GM12892 (cell line): ENCODE measurements at places on chromosomes 12 and 14.

GRCh38 chr14:69886453-69887242 is 7.4 kb downstream of the SMOC1 start:
- no peak for DNase-seq

DNA sequence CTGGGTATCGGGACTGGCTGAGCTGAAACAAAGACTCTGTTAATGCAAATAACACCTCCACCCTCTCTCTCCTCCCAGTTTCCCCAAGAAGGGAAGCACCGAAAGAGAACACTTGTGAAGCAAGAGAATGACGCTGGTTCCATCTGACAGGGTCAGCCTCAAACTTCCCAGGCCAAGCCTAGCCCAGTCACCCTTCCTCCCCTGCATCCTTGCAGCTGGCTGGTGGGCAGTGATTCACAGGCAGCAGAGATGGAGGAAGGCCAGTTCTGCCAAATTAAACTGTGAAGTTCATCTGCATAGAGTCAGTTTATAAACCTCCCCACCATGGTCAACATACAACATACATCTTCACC is 2.8 kb downstream of the LRRC74A start:
- DNase-seq, result no peak

GRCh38 chr12:1865284-1865866 is 45.0 kb downstream of the LRTM2 start:
- no peak for DNase-seq

DNA sequence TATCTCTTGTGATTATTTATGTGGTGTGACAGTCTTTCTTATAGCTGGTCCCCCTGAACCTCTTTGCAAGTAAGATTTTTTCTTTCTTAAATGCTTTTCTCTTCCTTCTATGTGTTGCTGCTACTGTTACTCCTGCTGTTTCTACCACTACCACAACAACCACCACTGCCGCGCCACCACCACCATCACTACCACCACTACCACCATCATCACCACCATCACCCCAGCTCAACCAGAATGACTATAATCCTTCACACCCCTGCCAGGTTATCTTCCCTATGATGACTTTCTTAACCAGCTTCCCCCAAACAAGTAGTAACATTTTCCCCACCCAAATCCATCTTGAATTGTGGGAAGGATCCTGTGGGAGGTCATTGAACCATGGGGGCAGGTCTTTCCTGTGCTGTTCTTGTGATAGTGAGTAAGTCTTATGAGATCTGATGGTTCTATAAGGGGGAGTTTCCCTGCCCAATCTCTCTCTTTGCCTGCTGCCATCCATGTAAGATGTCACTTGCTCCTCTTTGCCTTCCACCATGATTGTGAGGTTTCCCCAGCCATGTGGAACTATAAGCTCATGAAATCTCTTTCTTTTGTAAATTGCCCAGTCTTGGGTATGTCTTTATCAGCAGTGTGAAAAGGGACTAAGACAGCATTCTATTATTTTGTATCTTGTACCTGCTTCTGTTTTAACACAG is 52.2 kb downstream of the CHST11 start:
- no peak for DNase-seq

DNA sequence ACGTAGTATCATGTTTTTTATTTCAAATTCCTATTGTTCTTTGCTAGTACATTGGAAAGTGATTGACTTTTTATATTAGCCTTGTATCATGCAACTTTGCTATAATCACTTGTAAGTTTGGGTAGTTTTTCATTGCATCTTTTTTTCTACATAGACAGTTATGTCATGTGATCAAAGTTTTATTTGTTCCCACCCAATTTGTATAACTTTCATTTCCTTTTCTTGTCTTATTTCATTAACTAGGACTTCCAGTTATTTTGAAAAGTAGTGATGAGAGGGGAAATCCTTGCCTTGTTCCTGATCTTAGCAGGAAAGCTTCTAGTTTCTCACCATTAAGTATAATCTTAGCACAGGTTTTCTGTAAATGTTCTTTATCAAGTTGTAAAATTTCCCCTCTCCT is 9.8 kb upstream of the KRT6A start:
- DNase-seq, result no peak

DNA sequence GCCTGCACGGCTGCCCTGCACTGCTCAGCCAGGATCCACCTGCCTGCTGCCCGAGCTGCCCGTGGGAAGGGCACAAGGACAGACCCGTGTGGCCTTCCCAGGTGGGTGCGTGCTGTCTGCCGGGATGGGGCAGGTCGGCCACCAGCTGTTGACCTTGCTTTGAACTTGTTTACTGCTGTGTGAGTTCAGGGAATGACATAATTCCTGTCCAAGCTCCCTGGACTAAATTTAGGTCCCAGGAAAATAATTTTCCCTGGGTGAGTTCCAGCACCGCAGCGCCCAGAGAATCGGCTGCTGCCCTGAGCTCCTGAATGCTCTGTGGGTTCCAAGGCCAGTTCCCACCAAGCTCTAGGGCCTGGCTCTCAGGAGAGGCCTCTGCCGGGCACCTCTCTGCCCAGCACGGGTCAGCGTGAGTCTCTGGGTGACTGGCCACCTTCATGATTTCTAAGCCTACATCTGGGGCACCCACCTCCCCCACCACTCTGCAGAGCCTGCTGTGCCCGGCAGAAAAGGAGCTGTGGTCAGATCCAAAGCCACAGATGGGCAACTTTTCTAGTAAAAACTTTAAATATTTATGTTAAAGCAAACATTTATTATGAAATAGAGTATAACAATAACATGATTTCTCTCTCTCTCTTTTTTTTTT is 27.2 kb upstream of the MLXIP start:
- no peak for DNase-seq

- no peak for DNase-seq
These were observed 17.7 kb upstream of the ANP32D start for GRCh38 chr12:48454667-48455066.

DNA sequence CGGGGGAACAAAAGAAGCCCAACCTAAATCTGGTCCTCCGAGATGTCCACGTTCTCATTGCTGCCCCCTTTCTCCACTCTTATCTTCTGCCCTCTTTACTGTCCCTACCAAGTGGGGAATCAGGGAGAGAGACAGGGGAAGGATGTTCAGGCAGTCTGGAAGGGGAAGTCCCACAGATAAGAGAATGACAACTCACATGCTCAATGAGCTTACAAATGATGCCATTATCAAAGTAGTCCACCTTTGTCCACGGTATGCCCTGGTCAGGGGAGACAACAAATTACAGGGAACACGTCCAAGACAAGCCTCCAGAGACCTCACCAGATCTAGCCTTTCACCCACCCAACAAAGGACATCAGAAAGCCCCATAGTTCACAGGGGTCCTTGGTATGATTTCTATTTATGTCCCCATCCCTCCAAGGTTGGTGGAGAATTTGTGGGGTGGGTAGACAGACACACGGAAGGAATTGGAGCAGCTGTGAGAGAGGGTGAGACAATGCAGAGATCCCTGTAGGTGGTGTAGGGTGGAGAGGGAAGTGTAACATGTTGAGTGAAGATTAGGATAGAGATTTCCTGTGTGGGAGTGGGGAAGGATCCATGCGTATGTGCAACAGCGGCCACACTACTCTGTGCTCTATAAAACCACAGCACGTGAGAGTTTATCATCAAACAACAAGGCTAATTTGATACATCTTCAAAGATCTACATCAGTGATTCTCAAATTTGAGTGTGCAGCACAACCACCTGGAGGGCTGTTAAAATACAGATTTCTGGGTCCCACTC is 10.7 kb downstream of the MYO1A start:
- DNase-seq, result no peak

GRCh38 chr14:79293482-79294177 is 917.7 kb downstream of the DIO2 start:
- DNase-seq, result no peak

GRCh38 chr12:131114271-131114670 is 160.6 kb downstream of the ADGRD1 start:
- DNase-seq, result no peak

- no peak for DNase-seq
These were observed 114.8 kb downstream of the RIMBP2 start for GRCh38 chr12:130601327-130601726.

DNA sequence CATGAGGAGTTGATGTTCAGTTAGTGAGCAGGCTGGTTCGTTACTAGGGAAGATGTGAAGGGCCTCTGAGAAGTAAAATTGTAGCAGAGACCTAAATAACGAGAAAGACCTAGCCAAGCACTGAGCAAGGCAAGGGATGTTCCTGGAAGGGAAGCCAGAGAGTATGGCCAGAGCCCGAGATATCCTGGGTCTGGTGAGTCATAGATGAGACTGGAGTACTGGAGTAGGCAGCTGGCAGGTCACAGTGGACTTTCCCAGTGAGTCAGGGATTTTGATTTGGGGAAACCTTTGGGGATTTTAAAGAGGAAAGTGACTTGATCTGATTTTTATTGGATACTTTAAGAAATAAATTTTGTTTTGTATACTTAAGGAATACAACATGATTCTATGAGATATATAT is 369.0 kb downstream of the DIO2 start:
- DNase-seq, result no peak

DNA sequence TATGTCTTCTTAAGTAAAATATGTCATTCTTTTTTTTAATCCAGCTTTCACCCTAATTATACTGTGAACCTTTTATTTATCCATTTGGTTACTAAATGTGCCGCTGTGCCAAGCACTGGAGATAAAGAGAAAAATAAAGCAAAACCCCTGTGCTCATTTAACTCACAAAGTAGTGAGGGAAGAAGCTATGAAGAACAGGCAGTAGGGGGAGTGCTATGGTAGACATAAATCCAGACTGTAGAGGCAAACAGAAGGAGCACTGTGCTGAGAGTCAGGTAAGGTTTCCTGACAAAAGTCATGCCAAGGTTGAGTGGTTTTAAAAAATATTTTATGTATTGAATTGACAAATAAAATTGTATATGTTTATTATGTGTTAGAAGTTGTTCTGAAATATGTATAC is 188.5 kb upstream of the SYT10 start:
- no peak for DNase-seq

DNA sequence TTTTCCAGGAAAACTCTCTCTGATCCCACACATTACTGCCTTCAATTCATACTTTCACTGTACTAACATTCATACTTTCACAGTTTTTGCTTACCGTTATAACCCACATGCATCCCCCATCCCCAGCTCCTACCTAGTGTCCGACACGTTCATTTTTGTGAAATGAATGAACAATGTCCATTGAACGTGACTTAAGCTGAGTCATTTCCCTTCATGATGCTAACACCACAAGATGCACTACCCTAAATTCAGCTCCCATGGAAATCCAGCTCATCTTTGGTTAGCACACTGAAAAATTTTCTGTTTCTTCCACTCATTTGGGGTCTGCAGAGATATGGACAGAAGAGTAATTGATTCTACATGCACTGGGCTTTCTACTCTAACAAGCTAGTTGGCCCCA is 84.7 kb downstream of the GALNT4 start:
- no peak for DNase-seq

- no peak for DNase-seq
These were observed 146.8 kb upstream of the RASSF8 start for GRCh38 chr12:25811656-25812126.

GRCh38 chr12:6630736-6631135 is 5.0 kb downstream of the LPAR5 start:
- DNase-seq, result no peak

GRCh38 chr12:80539029-80539428 is 95.0 kb downstream of the PTPRQ start:
- no peak for DNase-seq

DNA sequence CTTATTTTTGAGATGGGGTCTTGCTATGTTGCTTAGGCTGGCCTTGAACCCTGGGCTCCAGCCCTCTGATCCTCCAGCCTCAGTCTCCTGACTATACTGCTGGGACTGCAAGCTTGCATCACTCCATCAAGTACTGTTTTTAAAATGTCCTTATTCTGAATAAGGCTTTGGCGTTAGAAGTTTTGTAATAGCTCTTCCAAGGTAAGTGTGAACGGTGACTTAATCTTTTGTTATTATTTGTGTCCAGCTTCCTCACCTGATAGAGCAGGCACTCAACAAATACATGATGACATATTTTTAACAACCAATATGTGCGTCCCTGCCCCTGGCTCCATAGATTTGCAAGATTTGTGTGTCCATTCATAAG is 1.4 kb downstream of the C1RL start:
- DNase-seq, result no peak

GRCh38 chr14:77574446-77575115 is 41.9 kb downstream of the SPTLC2 start:
- DNase-seq, result no peak

GRCh38 chr14:73227812-73228781 is 9.2 kb upstream of the PAPLN start:
- no peak for DNase-seq

DNA sequence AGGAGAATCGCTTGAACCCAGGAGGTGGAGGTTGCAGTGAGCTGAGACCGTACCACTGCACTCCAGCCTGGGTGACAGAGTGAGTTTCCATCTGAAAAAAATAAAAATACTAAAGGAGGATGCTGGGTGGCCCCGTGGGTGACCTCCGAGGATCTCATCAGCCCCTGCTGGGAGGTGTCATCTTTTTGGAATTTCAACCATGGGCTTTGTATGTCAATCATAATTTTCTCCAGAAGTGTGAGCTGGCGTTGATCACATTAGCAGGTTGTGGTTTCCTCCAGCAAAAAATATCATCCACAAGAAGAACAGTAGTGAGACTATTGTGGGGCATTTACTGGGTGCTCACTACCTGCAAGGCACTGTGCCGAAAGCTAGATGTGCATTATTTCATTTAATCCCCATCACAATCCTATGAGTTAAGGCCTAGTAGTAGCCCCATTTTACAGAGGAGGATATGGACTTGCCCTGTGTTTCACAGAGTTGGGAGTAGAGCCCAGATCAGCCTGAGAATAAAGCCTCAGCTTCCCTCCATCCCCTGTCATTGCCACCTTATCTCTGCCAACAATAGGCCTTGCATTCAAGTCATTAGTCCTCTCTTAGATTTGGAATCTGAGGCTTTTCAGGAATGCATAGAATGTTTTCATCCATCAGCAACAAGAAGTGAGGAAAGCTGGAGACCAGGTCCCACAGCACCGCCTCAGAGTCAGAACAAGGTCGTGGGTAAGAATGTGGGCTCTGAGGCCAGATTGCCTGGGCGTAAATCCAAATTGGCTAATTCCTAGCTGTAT is 39.8 kb downstream of the SVOP start:
- DNase-seq, result no peak

DNA sequence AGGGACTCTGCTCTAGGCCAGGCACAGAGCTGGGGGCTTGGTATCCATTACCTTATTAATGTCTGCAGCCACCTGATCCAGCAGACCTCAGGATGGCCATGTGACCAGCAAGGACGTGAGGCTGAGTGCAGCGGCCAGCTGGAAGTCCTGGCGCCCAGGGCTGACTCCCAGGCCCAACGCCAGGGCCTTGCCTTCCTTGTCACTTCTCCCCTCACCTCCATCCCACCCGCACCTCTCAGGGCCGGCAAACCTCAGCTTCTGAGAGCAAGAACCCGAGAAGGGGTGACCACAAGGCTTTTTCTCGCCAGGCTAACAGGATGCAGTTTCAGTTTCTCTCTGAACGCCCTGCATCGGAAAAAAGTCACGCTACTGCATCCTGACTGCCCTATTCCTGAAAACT is 15.4 kb downstream of the RAB35 start:
- no peak for DNase-seq

- no peak for DNase-seq
These were observed 4.4 kb upstream of the SDS start for GRCh38 chr12:113407931-113408600.

DNA sequence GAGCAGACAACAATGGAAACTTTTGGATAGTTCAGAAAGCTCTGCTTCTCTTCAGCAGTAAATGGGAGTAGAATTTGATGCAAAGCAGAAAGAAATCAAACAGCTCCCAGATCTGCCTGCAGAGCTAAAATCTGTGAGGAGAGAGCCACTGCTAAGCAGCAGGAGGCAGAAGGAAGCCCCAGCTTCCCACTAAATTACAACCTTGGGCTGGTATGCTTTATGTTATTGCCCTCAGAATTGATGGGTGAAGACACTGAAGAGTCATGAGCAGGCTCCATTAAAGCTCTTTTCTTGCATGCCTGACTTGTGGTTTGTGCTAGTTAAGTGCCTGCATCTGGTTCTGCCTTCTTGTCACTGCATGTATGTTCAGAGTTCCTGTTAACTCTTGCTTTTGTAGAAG is 8.4 kb downstream of the ZC2HC1C start:
- no peak for DNase-seq
